Posterior vena cava (tissue), 2 donors: ENCODE measurements at places on chromosomes 11 and 22. TPM values are rescaled to one million over a fixed set of nuclear protein-coding genes. Genes with fewer than 3 reads are reported as not detected.

- DNase-seq, result peak; percentile 91
These were observed 4.5 kb upstream of the BCL9L start for GRCh38 chr11:118930094-118930712.

The NPAS4 gene
- 6.5 TPM for total RNA-seq

The PAMR1 gene
- total RNA-seq, result 15.2 TPM

- DNase-seq, result no peak
These were observed 214.5 kb downstream of the BARX2 start for GRCh38 chr11:129590030-129590752.

- DNase-seq, result no peak
These were observed 7.2 kb downstream of the UPK3A start for GRCh38 chr22:45291931-45292290.

DNA sequence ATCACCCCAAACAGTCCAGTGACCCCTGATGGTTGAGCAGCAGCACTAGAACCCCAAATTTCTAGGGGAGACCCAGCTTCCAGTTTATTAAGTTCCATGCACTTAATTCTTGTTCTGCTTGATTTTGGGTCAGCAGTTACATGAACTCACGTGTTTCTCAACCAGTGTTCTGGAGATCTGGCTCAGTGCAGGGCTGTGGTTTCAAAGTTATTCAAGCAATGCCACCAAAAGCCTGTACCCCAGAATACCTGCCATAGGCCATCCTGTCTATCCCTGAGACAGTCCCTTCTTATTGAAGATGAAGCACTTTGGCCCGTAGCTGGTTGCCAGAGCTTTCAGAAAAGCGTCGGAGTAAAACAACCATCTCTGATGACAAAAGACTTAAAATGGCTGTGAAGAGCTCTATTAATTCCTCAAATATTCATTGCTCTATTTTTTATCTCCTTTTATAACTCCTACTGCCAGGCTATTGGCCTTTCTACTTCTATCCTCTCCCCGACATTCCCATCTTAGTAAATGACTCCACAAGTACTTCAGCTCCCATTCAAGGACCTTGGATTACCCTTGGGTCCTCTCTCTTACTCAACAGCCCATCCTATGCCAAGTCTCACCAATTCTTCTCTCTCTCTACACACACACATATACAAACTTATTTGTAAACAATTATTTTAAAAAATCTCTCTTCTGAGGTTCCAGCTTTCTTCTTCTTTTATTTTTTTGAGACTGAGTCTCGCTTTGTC lies 18.0 kb upstream of the VPREB1 start:
- DNase-seq, result no peak

DNA sequence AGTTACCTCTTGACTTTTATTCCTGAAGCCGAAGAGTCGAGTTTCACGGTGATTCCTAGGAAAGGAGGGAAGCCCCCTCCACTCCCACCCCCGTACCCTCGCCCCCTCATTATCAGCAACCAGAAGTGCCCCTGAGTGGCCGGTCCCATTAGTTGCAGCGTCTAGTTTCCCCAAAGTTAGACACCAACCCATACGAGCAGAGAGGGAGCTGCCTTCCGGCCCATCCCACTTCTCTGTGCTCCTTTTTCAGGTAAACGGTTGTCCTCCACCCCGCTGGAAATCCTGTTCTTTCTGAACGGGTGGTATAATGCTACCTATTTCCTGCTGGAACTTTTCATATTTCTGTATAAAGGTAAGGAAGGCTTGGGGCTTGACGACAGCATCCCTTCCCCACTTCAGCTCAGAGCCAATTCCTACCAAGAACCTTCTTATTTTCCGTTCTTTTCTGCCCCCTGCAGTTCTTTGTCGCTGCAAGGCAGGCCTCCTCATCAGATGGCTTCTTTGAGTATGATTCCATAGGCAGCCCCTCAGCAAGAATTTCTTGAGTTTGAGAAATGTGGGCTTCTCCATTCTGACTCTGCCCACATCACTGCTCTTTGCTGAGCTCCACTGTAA lies 701 bp downstream of the TMEM216 start:
- DNase-seq, result no peak

DNA sequence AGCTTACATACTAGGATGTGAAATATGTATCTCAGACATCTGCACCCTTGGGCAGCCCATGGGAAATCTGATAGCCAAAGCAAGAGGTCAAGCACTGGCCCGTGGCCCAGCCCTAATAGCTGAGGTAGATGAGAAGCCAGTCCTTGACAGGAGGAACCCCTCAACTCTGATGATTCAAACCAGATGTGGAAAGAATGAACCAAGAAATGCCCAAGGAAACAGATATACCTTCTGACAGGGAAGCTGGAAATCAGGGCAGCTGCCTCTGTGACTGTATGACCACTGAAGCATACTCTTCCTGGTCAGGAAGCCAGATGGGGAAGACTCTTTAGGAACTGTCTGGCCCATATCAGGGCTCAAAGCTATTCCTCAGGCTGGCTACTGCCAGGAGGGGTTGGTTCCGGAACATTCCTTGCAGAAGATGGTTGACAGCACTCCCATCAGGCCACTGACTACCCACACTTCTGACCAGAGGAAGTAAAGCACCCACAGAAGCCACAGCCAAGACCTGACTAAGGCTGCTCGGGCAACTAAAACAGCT lies 124.2 kb downstream of the SWAP70 start:
- no peak for DNase-seq

GRCh38 chr11:68541991-68542390 lies 81.4 kb downstream of the PPP6R3 start:
- DNase-seq, result no peak

The RAG2 gene
- not detected for total RNA-seq

DNA sequence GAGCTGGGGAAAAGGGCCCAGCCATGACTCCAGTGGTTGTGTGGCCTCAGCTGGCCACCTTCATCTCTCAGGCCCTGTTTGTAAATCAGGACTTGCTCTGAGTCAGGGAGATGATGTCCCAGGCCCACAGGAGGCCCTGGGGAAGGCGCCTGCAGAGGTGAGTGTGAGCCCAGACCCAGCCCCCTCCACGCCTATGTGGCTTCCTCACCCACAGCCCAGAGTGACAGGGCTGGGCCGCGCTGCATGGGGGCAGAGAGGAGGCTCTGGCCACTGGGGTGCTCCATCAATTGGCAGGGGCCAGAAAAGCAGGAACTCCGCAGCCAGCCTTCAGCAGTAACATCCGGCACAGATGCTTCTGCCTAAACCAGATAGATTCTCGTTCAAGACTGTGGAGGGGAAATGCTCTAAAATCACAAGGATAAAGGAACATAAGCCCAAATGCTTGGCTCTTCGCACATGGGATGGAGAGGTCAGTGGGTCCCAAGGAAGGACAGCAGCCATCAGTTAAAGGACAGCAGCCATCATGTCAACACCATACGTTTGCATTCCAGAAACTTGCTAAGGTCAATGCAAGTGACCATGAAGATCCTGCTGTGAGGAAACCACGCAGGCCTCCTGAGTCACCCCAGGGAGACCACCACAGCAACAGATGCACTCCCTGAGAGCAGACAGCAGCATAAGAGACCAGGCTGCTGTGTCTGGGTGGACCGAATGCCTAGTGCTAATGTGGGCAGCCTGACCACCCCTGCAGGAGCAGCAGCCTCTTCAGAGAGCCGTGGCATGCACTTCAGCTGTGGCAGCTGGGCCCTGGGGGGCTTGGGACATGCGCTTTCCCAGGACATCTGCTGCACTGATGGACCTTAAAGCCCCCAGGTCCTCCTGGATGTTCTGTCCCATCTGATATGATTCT lies 28.3 kb downstream of the OSBPL5 start:
- peak; percentile 80 for DNase-seq

The MSANTD4 gene
- total RNA-seq, result 24.2 TPM

The MPPED2 gene
- 11.1 TPM for total RNA-seq

DNA sequence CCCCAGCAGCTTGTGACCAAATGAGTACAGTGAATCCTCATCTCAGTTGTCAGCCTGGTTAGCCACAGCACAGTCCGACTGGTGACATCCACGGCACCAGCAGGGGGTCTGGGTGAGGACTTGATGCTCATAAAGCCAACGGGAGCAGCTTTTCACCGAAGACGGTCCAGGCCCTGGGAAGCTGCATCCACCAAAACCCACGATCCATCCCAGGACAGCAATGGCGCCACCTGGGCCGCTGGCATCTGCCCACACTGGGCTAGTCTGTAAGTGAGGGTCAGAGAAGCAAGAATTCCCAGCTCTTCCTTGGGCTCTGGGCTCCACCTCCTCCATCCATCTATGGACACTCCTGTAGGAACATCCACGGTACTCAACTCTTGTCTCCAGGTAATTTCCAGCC lies 25.1 kb upstream of the FXYD6 start:
- DNase-seq, result peak; percentile 55

DNA sequence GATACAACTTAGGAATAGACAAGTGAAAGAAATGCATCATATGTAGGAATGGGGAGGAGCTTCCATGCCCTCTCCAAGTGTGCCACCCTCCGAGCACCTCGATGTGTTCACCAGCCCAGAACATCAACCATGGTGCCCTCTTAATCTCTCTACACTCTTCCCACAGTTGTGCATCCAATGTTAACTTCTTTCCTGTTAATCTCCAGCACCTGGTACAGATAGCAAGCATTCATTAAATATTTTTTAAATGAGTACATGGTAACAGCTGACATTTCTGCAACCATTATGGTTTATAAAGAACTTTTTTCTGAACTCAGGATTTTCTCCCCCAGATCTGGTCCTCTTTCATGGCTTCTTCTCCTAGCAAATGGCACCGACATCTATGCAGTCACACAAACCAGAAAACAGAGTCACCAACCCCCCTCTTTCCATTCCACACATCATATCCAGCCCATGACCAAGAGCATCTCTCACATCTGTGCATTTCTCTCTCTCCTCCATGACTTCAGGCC lies 118.1 kb upstream of the CLPB start:
- no peak for DNase-seq

GRCh38 chr22:39365492-39365780 lies 15.6 kb downstream of the SYNGR1 start:
- DNase-seq, result no peak

The SELENOH gene
- total RNA-seq, result 61.8 TPM

- no peak for DNase-seq
These were observed 138.3 kb upstream of the PLET1 start for GRCh38 chr11:112398798-112399478.

DNA sequence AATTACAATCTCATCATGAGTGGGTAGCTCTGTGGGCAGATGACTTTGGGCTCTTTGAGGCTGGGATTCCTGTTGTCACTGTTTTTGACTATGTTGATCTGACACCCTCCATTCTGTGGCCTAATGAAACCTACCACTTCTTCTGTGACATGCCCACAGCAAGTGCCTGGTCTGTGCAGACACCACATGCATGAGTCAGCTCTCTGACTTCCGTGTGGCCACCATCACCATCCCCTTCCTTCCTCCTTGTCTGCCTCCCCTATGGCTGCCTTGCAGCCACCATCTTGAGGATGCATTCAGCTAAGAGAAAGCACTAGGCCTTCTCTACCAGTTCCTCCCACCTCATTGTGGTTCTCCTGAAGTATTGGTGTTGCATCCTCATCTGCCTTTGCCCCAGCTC lies 15.3 kb upstream of the OR10V1 start:
- DNase-seq, result no peak

The MAP6 gene
- total RNA-seq, result 11.6 TPM

GRCh38 chr22:41535244-41535643 lies 9.0 kb downstream of the POLR3H start:
- no peak for DNase-seq

The BTBD18 gene
- total RNA-seq, result not detected

The TRIM51 gene
- not detected for total RNA-seq
